Endodermal cell (in vitro differentiated cells): ENCODE measurements at places on chromosomes 11 and 22. TPM values are rescaled to one million over a fixed set of nuclear protein-coding genes. Genes with fewer than 3 reads are reported as not detected.

The FAM180B gene
- 0.16 and 0.20 TPM in 2 replicates for total RNA-seq

The PHLDA2 gene
- 2.6 to 3.8 TPM (median 3.0 TPM) in 3 replicates for total RNA-seq

The MUC2 gene
- total RNA-seq: not detected in 3 replicates

The NAALADL1 gene
- total RNA-seq: 1.2 and 2.2 TPM in 2 replicates

GRCh38 chr11:14934641-14935351, 37.4 kb downstream of the CALCA start:
- H3K4me3 ChIP-seq: no peak overlapping the region
- H3K27me3 ChIP-seq: no peaks in the 10 kb centered on the region
- H3K27ac ChIP-seq: no peak overlapping the region
- H3K4me1 ChIP-seq: no peaks in the 10 kb centered on the region
- H3K36me3 ChIP-seq: no peaks in the 10 kb centered on the region

DNA sequence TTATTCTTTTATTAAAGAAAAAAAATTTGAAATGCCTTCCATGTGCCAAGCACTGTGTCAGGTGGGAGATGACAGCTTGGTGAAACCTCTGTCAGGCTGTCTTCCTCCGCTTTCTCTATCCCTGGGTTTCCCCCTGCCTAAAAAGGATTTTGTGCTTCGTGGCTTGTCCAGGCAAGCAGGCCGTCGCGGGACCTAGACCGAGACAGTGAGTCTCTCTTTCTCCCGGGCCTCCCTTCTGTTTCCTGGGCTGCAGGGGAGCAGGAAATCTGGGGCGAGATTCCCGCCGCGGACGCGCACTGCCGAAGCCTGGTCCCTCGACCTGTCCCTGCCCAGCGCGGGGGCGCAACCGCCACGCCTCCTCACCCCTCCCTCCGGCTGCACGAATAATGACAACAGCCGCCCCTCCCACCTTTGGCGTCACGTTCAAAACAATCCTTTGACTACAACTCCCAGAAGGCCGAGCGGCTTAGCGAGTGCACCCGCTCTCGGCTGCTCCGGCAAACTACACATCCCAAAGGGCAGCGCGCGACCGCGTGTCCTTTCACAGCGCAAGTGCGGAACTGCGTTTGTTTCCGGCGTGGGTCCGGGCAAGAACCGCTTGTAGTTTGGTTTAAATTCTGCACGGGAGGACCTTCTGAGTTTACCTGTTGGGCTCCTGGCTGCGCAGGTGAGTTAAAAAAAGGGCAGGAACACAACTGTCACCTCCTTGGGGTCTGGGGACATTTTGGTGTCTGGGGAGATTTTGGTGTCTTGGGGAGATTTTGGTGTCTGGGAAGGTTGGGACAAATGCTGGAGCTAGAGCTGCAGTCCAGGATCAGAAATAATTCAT, at the start of gene CLP1:
Gene CLP1 (plus strand): TSS at position 569 of the 829 bp plus-strand sequence. CDS start 1,715 bp downstream, outside the sequence.
- no peak within 1 kb of the TSS for H3K27ac ChIP-seq
- no peaks in the 10 kb centered on the region for H3K27me3 ChIP-seq
- no peaks in the 10 kb centered on the region for H3K4me1 ChIP-seq
- DNase-seq: peak; percentile 100

DNA sequence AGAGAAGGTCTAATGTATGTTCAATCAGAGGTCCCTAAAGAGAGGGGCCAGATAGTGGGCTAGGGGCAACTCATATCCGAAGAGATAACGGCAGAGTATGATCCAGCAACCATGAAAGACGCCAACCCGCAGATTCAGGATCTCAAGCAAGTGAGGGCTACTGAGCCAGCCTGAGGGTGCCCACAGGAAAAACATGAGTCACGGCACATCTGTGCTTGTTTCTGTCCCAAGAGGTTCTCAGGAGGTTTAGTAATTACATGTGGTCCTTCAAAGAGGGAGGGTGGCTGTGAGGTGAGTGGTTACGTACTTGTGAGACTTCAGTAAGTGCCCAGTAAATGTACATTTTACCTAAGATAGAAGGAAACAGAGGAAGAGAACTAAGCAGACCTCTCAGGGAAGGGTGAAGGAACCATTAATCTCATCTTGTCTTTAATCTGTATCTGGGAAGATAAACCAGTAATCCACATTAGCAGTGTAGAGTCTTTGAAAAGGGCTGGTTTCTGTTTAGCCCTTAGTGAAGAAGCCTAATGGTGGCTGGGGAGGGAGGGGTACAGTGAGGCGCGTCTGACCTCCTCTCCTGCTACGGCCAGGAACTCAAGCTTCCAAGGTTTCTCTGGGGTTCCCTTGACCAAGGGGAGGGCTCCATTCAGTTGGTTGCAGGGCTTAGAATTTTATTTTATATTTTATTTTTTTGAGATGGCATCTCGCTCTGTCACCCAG, 10.2 kb downstream of the SIRT3 start:
- H3K4me1 ChIP-seq: peaks cover 3% of the 10 kb centered on the region
- no peak overlapping the region for H3K4me3 ChIP-seq
- peak; percentile 23 for DNase-seq
- peaks cover 3% of the 10 kb centered on the region for H3K36me3 ChIP-seq

DNA sequence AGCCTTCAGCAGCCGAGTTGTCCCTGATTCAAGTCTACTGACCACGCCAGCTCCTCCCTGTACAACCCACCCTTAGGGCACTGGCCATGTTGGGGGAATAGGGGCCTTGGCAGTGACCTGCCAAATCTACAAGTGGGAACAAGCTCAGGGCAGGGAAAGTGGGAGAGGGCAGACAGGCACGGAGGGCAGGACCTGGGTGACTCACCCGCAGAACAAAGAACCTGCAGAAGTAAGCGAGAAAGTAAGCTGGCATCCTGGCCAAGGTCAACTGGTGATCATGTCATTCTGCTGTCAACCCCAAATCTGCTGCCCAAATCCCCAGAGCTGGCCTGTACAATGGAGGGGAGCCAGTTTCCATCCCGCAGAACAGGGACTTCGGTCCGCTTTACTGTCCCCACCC, 7.9 kb upstream of the SCGB1A1 start:
- no peak overlapping the region for H3K27ac ChIP-seq
- peak; percentile 46 for DNase-seq
- no peaks in the 10 kb centered on the region for H3K36me3 ChIP-seq

DNA sequence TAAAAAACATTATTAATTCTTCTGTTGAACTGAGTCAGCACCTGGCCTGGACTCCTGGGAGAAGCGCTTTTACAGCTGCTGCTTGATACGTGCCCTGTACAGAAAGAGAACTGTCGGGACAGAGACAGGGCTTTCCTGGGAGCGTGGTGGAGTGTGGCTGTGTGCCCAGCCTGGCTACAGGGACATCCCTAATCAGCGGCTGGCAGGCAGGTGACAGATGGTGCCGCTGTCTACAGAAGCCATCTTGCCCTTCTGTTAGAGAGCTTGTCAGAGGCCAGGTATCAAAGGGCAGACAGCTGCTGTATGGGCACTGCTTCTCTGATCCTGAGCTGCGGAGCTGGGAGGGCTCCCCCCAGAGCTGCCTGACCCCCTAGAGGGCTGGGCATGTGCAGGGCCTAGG, 361.8 kb downstream of the TENM4 start:
- no peak for DNase-seq
- H3K36me3 ChIP-seq: no peaks in the 10 kb centered on the region
- no peak overlapping the region for H3K4me3 ChIP-seq
- no peaks in the 10 kb centered on the region for H3K27me3 ChIP-seq
- no peak overlapping the region for H3K27ac ChIP-seq

- H3K27ac ChIP-seq: no peak overlapping the region
- H3K27me3 ChIP-seq: no peaks in the 10 kb centered on the region
- H3K4me3 ChIP-seq: peak overlapping the region; percentile 31
- no peaks in the 10 kb centered on the region for H3K36me3 ChIP-seq
- H3K4me1 ChIP-seq: peaks cover 3% of the 10 kb centered on the region
- DNase-seq: no peak
Measured at GRCh38 chr22:33597274-33597985, 322.8 kb downstream of the LARGE1 start.

DNA sequence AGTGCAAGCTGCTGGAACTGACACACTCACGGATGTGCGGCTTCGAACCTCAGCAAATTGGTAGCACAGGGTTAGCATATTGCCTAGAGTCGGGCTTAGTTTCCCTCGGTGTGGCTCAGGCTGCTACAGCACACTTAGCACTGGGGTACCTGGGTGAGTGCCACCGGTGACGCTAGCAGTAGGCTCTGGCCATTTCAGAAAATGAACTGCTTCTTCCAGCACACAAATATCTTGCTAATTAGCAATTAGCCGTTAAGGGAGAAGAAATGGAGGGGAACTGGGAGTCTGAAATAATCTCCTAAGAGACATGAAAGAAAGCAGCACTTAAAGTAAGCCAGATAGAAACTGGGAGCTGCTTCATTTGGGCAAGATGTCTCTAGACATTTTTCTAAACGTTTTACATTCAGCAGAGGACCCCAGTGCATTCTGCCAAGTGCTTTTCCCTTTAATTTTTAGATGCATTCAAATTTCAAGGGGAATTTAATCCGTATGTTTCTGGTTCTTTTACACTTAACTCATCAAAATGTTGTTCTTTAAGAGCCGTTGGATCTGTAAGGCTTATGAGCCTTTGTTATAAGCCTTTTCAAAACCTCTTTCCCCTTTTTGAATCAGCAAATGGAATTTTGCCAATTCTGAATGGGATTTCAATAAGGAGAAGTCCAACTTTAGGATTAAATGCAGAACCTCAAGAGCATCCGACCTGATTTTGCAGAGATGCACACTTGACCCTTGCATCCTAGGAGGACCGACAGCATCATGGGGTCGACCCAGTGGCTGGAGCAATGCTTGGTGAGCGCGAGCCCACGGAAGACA, 708.1 kb downstream of the NTM start:
- H3K36me3 ChIP-seq: no peaks in the 10 kb centered on the region
- no peaks in the 10 kb centered on the region for H3K27me3 ChIP-seq
- no peaks in the 10 kb centered on the region for H3K4me1 ChIP-seq
- H3K27ac ChIP-seq: no peak overlapping the region
- H3K4me3 ChIP-seq: no peak overlapping the region
- no peak for DNase-seq

DNA sequence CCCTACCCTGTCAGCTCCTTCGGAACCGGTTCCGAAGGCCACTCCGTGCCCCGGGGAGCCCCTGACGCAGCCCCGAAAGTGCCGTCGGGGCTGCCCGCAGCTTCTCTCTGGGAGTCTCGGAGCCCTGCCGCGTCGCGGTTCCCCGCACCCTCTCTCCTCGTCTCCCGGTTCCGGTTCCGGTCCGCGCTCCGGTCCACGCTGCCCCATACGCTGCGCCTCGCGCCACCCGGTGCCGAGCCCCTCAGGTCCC, 618 bp downstream of the MTA2 start:
- H3K4me3 ChIP-seq: peak overlapping the region; percentile 96
- H3K27ac ChIP-seq: peak overlapping the region; percentile 83
- H3K27me3 ChIP-seq: peaks cover 11% of the 10 kb centered on the region
- peaks cover 37% of the 10 kb centered on the region for H3K36me3 ChIP-seq

DNA sequence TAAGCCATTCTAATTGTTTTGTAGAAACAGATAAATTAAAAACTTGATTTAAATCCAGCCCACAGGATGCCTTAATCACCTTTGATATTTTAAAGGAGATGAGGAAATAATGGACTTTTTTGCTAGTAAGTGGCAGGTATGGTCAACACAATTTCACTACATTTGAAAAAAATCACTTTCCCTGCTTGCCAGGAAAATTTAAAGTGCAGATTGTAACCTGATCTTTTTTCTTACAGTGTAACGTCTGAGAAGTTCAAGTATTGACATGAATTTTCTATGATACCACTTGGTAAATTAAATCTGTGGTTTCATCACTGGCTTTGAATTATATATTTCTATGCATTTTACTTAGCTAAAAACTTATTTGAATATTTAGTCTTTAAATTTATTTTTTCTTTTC, 65.3 kb downstream of the ARHGEF12 start:
- no peak for DNase-seq
- no peaks in the 10 kb centered on the region for H3K36me3 ChIP-seq
- H3K4me3 ChIP-seq: no peak overlapping the region
- no peaks in the 10 kb centered on the region for H3K27me3 ChIP-seq
- no peak overlapping the region for H3K27ac ChIP-seq

DNA sequence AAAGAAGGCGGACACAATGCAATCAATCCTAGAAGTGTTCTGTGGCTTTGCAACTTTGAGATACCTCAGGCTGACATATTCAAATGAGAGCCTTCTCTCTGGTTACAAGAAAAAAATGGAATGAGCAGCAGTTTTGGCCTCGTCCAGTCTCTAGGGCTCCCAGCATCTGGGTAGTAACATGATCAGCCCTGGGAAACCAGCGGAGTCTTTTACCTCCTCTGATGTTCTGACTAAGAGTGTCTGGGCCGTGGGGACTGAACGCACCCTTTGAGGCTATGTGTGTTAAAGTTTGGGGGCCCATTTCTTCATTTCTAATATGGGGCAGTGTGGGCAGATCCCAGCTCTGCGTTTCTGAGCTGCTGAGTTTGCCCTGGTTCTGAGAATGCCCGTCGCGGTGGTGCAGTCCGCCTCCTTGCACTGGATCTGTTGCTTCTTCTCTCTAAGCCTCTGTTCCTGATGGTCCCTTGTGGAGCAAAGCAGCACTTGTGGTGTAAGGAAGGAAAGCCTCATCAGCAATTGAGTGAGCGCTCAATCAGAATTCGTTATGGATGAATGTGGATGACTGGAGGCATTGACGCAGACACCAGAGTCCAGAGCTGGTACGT, 8.1 kb downstream of the PARVB start:
- H3K4me3 ChIP-seq: no peak overlapping the region
- H3K4me1 ChIP-seq: no peaks in the 10 kb centered on the region
- no peaks in the 10 kb centered on the region for H3K27me3 ChIP-seq
- no peaks in the 10 kb centered on the region for H3K36me3 ChIP-seq
- H3K27ac ChIP-seq: no peak overlapping the region

DNA sequence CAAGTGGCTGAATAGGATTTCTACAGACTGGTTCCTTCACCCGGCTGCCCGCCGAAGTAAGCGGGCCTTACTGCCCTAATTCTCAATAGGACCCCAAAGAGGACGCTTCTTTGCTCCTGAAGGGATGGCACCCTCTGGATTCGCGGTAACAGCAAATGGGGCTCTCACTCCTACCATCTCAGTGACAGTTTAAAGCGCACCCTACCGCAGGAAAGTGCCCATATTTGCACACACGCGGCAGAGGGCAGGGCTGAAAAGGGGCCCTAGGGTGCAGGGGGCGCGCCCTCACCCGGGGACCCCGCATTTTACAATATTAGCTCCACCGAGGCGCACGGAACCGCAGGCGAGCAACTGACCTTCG, 985 bp upstream of the UPB1 start:
- no peak overlapping the region for H3K4me3 ChIP-seq
- H3K4me1 ChIP-seq: no peaks in the 10 kb centered on the region
- H3K27ac ChIP-seq: no peak overlapping the region
- peaks cover 70% of the 10 kb centered on the region for H3K27me3 ChIP-seq

GRCh38 chr11:45839204-45839603, 8.1 kb upstream of the CRY2 start:
- no peaks in the 10 kb centered on the region for H3K36me3 ChIP-seq
- H3K27me3 ChIP-seq: peaks cover 27% of the 10 kb centered on the region
- H3K4me3 ChIP-seq: no peak overlapping the region
- no peaks in the 10 kb centered on the region for H3K4me1 ChIP-seq
- no peak for DNase-seq
